ENCODE measurements at places on chromosomes 1 and 21. TPM values are rescaled to one million over a fixed set of nuclear protein-coding genes. Genes with fewer than 3 reads are reported as not detected.

DNA sequence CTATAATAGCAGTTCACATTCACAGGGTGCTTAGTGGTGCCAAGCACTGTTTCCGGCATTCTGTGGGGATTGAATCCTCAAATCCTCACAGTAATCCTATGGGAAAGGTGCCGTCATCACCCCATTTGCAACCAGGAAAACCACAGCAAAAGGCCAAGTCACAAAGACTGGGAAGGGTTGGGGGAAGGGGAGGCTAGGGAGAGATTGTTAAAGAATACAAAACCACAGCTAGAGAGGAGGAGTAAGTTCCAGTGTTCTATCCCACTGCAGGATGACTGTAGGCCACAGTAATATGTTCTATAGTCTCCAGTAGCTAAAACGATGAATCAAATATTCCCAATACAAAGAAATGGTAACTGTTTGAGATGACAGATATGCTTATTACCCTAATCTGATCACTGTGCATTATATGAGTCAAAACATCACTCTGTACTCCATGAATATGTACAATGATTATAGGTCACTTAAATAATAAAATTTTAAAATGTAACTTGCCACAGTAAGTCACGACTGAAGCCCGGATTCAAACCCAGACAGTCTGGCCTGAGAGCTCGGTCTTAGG, 256.8 kb downstream of the TOMM20 start:
- no peaks in the 10 kb centered on the region for H3K36me3 ChIP-seq
- DNase-seq: no peak
- no peak overlapping the region for H3K27ac ChIP-seq
- no peak overlapping the region for H3K4me3 ChIP-seq

DNA sequence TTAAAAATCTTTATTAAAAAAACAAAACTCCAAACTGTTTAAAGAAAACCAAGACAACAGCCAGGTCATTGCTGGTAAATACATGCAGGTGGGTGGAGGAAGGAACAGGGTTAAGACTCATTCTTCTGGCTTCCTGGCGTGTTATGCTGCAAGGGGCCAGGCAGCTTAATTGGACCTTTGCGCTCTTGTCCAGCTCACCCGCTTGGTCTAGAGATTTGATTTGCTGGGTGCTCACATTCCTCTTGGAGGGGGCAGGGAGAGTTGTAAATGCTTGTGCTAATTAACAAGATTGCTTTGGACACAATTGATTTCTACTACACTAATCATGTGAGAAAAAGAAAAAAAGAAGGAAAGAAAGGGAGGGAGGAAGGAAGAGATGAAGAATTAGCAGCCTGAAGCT, 10.5 kb downstream of the CEP104 start:
- no peak overlapping the region for H3K27ac ChIP-seq
- H3K36me3 ChIP-seq: peaks cover 38% of the 10 kb centered on the region
- no peaks in the 10 kb centered on the region for H3K27me3 ChIP-seq

DNA sequence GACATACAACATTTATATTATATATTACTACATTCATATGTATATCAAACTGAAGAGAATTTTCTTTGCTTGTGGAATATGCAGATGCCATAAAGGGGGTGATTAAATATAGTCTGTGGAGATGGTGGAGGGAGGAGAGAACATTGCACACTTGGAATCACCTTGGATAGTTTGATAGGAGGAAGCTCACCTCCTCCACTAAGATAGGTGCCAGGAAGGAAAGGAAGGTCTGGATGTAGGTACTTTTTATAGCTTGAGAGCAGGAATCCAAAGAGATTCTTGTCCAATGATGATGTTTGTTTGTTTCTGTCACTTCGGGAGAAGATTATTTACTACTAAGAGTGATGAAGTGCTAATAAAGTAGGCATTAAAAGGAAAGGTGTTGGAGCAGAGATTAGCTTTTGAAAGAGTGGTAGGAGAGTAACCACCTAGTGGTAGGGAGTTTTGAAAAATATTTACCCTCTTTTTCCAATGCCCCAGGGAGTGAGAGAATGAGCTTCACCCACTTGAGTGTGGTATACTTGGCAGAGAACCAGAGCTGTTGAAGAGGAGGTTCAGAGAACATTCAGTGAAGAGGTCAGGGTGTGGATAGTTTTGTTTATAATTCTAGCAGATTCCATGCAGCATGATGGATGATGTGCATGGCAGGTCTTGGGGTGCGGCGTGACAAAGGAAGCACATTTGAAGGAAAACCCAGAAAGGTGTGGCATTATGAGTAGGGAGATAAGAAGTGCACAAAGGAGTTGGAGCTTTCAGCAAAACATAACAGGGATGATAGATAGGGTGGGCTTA, 145.0 kb downstream of the PATJ start:
- H3K27ac ChIP-seq: no peak overlapping the region
- DNase-seq: no peak
- H3K4me3 ChIP-seq: no peak overlapping the region

- no peaks in the 10 kb centered on the region for H3K4me1 ChIP-seq
- H3K27ac ChIP-seq: no peak overlapping the region
Observed at GRCh38 chr1:193680247-193680923, 494.0 kb upstream of the B3GALT2 start.

DNA sequence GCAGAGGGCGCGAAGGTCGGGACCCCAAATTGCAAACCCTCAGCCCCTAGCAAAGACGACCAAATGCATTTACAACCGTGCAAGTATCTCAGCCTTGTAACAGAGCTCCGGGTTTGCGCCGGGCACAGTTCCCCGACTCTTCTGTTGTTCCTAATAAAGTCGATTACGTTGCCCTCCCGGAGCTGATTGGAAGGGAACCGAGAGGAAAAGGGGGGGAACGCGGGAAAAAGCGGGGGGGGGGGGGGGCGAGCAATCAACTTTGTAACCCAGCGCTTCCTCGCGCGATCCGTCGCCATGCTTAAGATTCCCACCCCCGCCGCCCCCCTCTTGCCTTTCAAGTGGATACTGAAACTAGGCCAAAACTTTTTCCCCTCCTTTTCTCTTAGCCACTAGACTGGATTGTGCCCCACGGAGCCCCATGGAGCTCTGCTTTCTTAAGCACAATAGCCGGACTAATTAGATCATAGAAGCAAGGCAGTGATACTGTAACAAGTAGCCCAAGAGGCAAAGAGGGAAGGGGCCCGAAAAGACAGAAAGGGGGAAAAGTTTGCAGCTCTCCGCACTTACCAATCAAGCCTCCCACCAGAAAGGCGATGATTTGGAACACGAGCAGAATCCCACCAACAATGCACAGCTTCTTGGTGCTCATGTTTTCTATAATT, 565 bp downstream of the WLS start:
- H3K4me3 ChIP-seq: no peak overlapping the region
- H3K27me3 ChIP-seq: no peaks in the 10 kb centered on the region
- H3K27ac ChIP-seq: no peak overlapping the region
- no peak for DNase-seq
- H3K36me3 ChIP-seq: no peaks in the 10 kb centered on the region

- no peaks in the 10 kb centered on the region for H3K36me3 ChIP-seq
- no peak overlapping the region for H3K4me3 ChIP-seq
- no peaks in the 10 kb centered on the region for H3K4me1 ChIP-seq
Observed at GRCh38 chr21:36126621-36127110, 8.2 kb upstream of the CBR3 start.

DNA sequence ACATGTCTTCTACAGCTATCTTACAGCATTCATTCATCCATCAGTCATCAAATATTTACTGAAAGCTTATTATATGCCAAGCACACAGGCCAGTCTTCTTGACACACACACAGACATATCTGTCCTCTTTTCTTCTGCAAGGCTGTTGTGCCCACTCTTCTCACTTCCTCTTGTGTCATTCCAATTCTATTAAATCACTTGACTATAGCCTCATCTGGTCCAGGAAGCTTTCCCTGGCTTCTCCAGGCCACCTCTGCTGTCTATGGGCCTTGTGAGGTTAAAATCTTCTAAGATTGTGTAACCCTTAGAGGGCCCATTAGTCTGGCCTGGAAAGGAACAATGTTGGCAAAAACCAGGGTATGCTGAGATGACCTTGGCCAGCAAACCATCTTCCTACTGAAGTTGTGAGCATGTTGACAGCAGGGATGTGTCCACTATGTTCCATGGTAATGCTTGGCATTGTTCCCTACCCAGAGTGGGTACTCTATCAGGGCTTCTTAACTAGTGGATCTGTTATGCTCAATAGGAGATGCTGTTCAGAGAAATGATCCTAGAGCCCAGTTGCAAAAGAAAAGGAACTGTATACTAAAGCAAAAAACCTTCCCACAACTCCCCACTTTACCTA, 5.3 kb downstream of the TRAF3IP3 start:
- H3K4me3 ChIP-seq: no peak overlapping the region
- H3K4me1 ChIP-seq: peaks cover 2% of the 10 kb centered on the region
- no peak overlapping the region for H3K27ac ChIP-seq
- H3K27me3 ChIP-seq: no peaks in the 10 kb centered on the region
- H3K36me3 ChIP-seq: no peaks in the 10 kb centered on the region

GRCh38 chr21:36504067-36505058, 24.4 kb upstream of the CLDN14 start:
- no peak overlapping the region for H3K4me3 ChIP-seq
- no peaks in the 10 kb centered on the region for H3K27me3 ChIP-seq
- no peaks in the 10 kb centered on the region for H3K36me3 ChIP-seq
- peak; percentile 80 for DNase-seq
- H3K4me1 ChIP-seq: no peaks in the 10 kb centered on the region
- no peak overlapping the region for H3K27ac ChIP-seq

DNA sequence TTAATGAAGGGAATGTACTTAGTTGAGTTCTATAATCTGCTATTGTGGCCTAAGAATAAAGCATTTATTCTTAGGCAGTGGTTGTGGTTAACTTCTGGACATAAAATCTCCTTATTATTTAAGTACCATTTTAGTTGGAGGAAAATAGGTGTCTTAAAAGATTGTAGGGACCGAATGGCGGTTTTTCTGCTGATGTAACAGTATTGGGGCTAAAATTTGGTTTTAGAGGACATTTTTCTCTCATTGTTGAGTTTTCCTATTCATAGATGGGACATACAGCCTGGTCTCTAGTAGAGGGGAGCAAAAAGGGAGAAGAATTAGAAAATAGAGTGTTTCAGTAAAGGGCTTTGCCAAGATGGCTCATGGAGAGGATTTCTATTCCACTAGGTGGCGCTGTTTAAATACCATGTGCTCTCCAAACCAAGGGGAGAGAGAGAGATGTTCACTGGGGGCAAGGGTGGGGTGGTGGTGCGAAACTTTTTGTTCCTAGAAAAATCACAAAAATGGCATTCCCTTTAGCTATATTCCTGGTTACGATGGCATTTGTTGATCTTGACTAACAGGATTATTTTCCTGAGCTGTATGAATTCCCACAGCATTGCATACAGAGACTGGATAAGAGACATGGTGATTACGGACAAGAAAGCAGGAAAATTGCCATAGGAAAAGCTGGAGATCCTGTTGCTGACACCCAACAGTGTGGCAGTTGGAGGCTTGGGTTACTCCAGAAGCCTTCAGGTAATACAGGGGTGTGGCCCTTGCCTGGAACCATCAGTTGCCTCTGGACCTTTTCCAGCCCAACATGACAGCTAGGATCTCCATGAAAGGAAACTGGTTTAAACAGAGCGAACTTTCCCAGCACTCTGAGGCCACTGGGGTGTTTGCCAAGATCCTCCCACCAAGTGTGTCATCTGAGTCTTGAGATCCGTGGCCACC, 18.2 kb upstream of the FCGR2A start:
- peak; percentile 97 for DNase-seq
- no peaks in the 10 kb centered on the region for H3K27me3 ChIP-seq
- H3K36me3 ChIP-seq: no peaks in the 10 kb centered on the region
- H3K4me3 ChIP-seq: no peak overlapping the region
- H3K27ac ChIP-seq: no peak overlapping the region

DNA sequence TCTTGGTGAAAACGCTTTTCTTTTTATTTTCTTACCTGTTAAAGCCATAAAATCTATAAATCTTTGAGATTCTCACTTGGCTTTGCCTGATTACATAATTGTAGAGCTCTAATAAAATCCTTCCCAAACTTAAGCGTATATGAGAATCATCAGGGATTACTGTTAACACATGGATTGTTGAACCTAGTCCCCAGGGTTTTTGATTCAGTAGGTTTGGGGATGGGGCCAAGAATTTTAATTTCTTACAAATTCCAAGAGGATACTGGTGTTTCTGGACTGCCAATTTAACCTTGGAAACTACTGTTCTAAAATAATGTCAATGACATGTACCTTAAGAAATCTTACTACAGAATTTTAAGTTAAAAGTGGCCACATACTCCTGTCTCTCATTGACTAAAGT, 694.2 kb downstream of the BRINP3 start:
- DNase-seq: no peak
- no peak overlapping the region for H3K27ac ChIP-seq
- H3K4me1 ChIP-seq: no peaks in the 10 kb centered on the region
- H3K27me3 ChIP-seq: no peaks in the 10 kb centered on the region

- H3K4me3 ChIP-seq: no peak overlapping the region
- peaks cover 5% of the 10 kb centered on the region for H3K4me1 ChIP-seq
- no peak for DNase-seq
- H3K27me3 ChIP-seq: no peaks in the 10 kb centered on the region
- no peaks in the 10 kb centered on the region for H3K36me3 ChIP-seq
Observed at GRCh38 chr1:76080552-76081079, 6.1 kb downstream of the ST6GALNAC3 start.

GRCh38 chr1:83999316-83999819, 436 bp upstream of the TTLL7 start:
- no peaks in the 10 kb centered on the region for H3K4me1 ChIP-seq
- no peak overlapping the region for H3K4me3 ChIP-seq
- no peak for DNase-seq
- H3K36me3 ChIP-seq: no peaks in the 10 kb centered on the region

DNA sequence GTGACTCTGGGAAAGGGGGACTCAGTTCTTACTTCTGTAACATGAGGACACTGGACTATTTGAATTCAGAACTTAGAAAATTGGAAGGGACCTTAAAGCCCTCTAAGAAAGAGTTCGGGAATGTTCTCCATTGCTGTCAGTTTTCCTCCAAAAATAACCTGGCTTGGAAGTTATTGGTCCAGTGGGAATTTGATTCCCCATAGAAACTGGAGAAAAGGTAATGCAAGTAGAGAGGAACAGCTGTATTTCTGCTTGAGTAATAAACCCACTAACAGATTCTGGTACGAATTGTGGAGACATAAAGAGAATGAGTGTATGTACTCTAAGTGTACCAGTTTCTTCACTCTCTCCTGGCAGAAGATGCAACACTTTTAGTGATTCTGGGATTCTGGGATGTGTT, 1.8 kb downstream of the ZBED6 start:
- H3K27me3 ChIP-seq: no peaks in the 10 kb centered on the region
- peaks cover 13% of the 10 kb centered on the region for H3K4me1 ChIP-seq
- peaks cover 46% of the 10 kb centered on the region for H3K36me3 ChIP-seq
- no peak for DNase-seq

GRCh38 chr1:31064718-31065309, 703 bp downstream of the PUM1 start:
- H3K4me1 ChIP-seq: peaks cover 20% of the 10 kb centered on the region
- H3K4me3 ChIP-seq: peak overlapping the region; percentile 93
- no peaks in the 10 kb centered on the region for H3K27me3 ChIP-seq
- H3K27ac ChIP-seq: peak overlapping the region; percentile 89

GRCh38 chr1:208270651-208271141, 26.5 kb upstream of the PLXNA2 start:
- H3K4me1 ChIP-seq: peaks cover 13% of the 10 kb centered on the region
- no peak overlapping the region for H3K27ac ChIP-seq
- H3K27me3 ChIP-seq: 0 out of 2 replicates have a peak, but pooled peaks cover 3% of the 10 kb centered on the region
- no peak for DNase-seq

Gene SHCBP1L
- not detected for total RNA-seq

Gene ASB17
- not detected for total RNA-seq

Gene C1orf116
- total RNA-seq: not detected

Gene AUNIP
- total RNA-seq: 7.2 TPM

Gene OXCT2
- total RNA-seq: not detected

Gene MRPL37
- 80.1 TPM for total RNA-seq

Data from Karpas-422 (cell line).